Mammary epithelial cell (primary cell): ENCODE measurements at places on chromosomes 3 and 15. TPM values are rescaled to one million over a fixed set of nuclear protein-coding genes. Genes with fewer than 3 reads are reported as not detected.

The GHRL gene
- total RNA-seq: 0.38 TPM in 1 of 2 replicates, not detected in the other

The GP9 gene
- not detected for total RNA-seq

The ATP10A gene
- total RNA-seq: 6.5 TPM

The IMPG2 gene
- 0.50 TPM for total RNA-seq
